ENCODE measurements at places on chromosomes 7 and 10.

- no peak for DNase-seq
These were observed 94.5 kb downstream of the ITGA8 start for GRCh38 chr10:15625261-15625660.

GRCh38 chr7:111168182-111168581 lies 77.3 kb downstream of the LRRN3 start:
- peak; percentile 54 for DNase-seq

GRCh38 chr10:78301891-78302738 lies 268.5 kb downstream of the RPS24 start:
- no peak for DNase-seq

GRCh38 chr7:99383203-99383602 lies 8.7 kb downstream of the ARPC1B start:
- no peak for DNase-seq

- no peak for DNase-seq
These were observed 759.9 kb downstream of the IPMK start for GRCh38 chr10:57507788-57508187.

DNA sequence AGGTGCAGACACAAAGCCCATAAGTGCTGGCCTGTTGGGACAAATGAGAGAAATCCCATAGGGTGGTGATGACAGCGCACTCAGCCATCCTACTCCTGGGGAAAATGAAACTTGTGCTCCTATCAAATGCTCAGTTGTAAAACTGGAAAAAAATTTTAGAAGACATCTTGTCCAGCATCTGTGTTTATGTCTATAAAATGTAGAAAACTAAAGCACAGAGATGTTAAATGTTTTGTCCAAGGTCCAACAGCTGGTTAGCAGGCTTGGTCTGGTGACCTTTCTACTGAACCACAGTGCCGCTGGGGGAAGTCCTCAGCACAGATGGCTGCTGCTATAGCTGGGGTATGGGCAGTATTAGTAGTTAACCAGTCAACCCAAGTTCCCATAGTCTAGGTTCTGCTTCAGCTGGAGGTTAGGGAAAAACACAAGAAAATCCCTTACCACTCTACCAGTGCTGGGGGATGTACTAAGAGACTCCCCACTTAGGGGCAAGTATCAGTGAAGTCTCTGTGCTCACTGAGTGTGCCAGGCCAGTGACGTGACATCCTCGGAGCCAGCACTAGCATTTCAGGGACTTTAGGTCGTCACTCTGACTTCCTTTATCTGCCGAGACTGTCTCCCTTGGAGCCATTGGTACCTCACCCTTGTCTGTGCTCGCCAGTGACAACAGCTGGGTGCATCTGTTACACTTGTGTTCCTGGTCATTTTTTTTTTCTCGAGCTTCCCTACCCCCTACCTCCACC lies 1.9 kb downstream of the TSPAN33 start:
- DNase-seq = no peak

GRCh38 chr10:51857305-51857704 lies 157.9 kb upstream of the CSTF2T start:
- no peak for DNase-seq

- no peak for DNase-seq
These were observed 25.3 kb upstream of the GJD4 start for GRCh38 chr10:35579726-35580422.

GRCh38 chr7:46205478-46205877 lies 284.4 kb upstream of the IGFBP3 start:
- no peak for DNase-seq

DNA sequence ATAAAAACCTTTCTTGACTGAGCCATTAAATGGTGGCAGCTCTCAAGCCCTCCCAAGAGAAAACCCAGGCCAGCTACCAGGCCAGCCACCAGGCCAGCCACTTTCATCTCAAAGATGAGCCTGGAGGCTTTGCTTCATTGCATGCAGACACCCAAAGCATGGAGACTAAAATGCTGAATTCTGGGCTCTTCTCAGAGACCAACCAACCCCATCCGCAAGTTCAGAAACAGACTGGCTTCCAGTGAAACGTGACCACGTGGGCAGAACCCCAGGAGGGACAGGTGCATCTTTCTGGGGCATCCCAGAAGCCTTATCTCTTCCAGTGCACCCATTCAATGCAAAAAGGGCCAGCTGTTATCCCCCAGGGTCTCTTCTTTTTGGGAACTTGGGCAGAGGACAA lies 20.9 kb downstream of the CHST15 start:
- DNase-seq = no peak

GRCh38 chr7:111159426-111159825 lies 68.5 kb downstream of the LRRN3 start:
- no peak for DNase-seq

DNA sequence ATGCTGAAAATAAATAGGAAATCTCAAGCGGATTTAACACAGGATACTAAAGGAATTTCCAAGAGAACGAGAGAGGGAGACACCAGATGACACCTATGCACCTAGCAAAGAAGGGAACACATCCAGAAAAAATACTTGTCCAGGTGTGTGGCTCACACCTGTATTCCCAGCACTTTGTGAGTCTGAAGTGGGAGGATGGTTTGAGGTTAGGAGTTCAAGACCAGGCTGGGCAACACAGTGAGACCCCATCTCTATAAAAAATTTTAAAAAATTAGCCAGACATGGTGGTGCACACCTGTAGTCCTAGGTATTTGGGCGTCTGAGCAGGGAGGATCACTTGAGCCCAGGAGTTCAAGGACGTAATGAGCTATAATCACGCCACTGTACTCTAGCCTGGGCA lies 11.2 kb upstream of the CAPZA2 start:
- no peak for DNase-seq

DNA sequence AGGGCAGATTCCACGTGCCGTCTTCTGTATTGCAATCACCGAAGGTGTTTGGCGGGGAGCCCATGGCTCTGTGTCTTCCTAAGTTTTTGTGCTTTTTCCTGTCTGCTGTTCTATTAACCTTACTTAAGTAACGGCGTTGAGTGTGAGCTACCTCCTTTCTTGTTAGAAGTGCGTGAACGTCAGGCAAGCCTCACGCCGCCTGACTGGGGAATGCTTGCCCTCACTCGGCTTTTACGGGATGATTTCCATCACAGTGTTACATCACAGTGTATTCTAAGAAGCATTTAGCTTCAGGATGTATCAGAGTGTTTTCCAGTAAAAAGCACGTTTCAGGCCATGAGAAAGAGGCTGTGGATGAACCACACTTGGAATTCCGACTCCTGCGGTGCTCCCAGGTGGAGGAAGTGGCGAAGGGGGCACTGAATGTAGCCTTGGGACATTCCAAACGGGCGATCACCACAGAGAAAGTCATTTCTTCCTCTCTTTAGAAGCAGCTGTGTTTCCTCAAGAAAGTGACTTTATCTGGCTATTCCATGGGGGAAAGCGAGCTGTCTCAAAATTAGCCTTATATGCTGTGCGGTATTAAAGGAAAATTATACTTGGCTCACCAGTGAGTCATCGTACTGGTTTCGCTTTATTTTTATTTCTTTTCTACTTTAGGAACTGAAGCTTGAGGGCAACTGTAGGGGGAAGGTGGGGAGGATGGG lies 290.7 kb downstream of the KLF6 start:
- DNase-seq = no peak

DNA sequence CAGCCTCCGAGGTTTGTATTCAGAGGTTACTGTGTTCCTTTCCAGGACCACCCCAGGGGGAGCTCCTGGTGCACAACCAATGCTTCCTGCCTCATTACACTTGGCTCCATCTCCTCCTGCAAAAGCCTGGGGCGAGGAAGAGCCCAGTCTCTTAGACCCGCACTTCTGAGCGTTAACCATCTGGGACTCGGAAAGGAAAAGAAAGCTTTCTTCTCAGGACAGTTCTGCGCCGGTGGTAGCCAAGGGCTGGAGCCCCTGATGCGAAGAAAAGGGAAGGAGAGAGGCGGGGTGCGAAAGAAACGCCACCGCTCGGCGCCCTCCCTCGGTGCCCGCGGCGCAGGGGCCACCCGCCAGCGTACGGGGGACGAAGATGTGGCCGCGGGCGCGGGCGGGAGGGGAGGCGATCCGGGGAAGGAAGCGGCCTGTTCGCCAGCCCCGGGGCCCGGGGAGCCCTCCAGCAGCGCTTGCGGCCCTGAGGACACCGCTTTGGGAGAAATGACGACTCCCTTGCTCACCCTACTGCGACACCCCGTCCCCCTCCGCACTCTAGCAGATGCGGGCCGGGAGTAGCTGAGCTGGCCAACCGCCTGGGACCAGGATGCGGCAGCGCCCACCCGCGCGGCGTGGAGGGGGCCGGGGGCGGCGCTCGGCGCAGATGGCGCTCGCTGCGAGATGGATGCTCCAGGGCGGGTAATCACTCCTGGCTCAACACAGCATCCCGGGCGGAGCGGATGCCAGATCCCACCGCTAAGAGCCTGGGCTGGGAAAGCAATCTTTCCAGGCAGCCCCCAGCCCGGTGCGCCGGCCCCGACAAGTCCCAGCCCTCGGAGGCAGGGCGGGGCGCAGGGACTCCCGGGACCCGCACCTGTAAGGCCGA lies 1.3 kb downstream of the NRCAM start:
- no peak for DNase-seq

GRCh38 chr7:133372337-133372736 lies 119.5 kb downstream of the EXOC4 start:
- DNase-seq = no peak

DNA sequence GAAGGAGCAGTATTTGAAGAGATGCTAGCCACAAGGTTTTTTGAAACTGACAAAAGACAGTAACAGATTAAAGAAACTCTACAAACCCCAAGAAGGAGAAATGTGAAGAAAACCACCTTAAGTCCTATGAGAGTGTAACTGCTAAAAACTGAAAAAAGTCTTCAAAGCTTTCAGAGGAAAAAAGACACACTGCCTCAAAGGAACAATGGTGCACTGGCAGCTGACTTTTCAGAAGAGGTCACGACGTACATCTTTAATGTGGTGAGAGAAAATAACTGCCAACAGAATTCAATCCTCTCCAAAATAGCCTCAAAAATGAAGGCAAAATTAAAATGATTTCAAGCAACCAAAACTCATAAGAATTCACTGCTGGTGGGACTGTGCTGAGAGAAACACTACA lies 94.0 kb downstream of the VIPR2 start:
- no peak for DNase-seq

- DNase-seq = no peak
These were observed 102.1 kb upstream of the ZNF746 start for GRCh38 chr7:149599636-149600206.

DNA sequence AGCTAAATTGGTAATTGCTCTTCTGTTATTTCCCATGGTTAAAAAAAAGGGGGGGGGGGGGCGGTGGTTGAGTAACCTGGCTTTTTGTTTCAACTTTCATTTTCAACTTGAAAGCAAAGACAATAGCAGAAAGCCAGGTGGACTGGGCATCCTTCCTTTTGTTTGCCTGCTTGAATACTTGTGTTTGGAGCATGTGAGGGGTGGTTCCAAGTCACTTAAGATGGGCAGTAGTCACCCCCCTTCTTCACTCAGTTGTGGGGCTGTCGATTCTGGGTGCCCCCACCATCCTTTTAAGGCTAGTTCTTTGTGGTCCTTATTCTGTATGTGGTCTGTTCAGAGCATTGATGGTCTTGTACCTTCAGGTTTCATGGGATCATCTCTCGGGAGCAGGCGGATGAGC lies 165.6 kb upstream of the PRR15 start:
- no peak for DNase-seq

DNA sequence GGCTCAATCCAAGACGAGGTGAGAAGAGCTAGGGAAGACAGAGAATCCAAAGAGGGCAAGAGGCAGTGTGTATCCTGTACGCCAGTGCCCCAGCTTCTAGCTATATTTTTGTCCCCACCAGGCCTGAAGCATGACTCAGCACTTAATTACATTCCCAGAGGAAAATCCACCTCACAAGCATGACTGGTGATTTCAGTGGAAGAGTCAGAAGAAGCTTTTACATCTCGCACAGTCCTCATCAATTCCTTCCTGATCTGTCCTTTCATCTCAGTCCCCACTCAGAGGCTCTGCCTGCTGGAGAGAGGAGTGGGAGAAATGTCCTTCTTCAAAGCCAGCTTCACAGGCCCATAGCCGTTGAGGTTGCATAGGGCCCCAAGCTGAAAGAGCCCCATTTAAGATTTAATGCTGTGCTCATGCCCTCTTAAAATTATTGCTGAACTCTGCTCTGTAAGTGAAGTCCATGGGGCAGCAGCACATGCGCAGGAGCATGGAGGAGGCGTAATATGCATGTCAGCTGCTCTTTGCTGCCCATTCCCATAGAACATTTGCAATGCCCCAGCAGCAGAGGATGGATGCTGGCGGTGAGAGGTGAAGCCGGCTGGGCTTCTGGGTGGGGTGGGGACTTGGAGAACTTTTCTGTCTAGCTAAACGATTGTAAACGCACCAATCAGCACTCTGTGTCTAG lies 39.0 kb upstream of the AOAH start:
- no peak for DNase-seq

DNA sequence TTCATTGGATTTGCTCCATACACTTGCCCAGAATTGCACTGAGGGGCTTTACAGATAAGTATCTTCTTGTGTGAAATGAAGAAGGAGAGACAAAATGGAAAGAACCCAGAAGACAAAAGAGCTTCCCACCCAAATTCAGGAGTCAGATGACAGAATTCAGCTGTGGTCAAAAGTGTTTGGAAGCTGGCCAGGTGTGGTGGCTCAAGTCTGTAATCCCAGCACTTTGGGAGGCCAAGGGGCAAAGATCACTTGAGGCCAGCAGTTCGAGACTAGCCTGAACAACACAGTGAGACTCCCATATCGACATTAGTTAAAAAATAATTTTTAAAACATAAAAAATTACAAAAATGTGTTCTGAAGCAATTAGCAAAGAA lies 27.1 kb downstream of the DUSP5 start:
- no peak for DNase-seq

DNA sequence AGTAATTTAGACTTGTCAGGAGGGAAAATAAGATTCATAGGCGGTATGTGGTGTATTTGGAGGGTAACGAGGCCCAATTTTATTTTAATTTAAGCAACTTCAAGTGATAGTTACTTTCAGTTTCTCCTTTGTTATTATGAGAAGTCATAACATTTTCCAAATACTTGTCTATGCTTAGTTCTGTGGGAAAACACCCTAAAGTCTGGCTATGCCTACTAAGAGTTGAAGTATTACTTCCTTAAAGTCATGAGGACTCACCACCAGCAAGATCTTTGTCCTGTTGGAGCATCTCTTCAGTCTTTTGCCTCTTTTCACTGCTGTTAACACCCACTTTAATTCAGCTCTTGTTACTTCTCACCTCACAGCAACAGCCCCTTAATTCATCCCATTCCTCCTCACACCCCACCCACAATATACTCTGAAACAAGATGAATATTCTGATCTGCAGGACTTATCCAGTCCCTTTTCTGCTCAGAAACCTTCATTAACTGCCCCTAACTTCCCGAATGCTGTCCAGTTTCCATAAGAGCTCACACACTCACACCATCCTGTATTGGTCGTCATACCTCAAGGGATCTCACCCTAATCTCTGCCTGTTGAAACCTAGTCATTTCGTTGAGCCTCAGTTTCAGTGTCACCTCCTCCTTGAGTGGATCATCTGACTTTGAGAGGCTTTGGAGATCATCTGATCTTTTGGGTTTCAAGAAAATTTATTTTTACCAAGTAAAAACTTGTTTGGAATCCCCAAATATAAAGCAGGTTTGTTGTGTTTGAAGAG lies 61.3 kb downstream of the DNAH11 start:
- no peak for DNase-seq

GRCh38 chr10:112960151-112960681 lies 10.2 kb downstream of the TCF7L2 start:
- DNase-seq = no peak
